HuH-7.5 (cell line): ENCODE measurements at places on chromosomes 6 and 20.

DNA sequence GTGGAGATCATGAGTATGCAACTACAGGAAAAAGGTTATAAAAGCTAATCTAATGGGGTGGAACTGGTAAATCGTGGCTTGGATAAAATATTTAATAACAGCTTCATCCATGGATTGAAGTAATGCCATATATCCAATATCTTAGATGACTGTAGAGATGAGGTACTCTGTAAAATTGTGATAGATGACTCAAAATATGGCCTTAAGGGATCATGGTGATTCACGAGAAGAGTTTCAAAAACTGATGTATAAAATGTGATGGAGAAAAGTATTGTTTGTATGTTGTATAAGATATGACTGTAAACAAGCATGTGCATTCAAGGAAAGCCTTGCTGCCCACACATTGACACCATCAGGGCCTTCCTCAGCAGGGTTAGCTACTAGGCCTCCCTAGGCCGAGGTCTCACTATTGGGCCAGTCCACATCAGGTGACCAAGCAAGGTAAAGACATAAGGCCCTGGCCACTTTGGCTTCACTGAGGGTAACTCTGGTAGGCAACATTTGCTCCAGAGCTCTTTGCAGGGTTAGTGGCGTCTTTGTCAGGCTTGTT lies 17.7 kb upstream of the CCN6 start:
- no peak for DNase-seq

DNA sequence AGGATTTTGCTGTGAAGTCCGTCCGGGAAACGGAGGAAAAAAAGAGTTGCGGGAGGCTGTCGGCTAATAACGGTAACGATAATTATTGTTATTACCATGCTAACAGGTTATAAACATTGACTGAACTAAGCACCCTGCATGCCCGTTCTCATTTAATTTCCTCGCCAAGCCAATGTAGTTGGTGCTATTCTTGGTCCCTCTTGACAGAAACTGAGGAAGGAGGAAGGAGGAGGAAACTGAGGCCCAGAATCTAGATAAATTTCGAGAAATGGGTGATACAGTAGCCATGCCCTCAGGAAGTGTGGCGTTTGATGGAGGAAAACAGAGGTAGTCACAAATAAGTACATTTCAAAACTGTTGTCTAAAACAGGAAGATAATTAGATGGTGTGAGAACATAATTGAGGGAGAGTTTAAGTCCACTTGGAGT lies 474 bp downstream of the TPX2 start:
- no peak for DNase-seq

DNA sequence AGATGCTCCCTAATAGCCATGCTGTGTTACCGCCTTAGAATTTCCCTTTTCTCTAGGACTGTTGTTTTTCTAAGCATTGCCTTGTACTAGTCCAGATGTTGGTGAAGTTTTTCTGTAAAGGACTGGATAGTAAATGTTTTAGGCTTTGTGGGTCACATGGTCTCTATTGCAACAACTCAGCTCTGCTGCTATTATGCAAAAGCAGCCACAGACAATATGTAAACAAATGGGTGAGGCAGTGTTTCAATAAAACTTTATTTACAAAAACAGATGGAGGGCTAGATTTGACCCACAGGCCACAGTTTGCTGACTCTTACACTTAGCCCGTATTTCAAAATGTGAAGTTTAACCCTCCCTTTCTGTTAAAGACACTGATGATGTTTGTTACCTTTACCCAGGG lies 207.6 kb upstream of the MYLIP start:
- DNase-seq, result no peak

- peak; percentile 51 for DNase-seq
These were observed at the start of gene CBFA2T2 for GRCh38 chr20:33490023-33490933. Gene CBFA2T2, plus strand, starts transcription at chr20:33490096. Its CDS starts 172 bp downstream, at chr20:33490268.

DNA sequence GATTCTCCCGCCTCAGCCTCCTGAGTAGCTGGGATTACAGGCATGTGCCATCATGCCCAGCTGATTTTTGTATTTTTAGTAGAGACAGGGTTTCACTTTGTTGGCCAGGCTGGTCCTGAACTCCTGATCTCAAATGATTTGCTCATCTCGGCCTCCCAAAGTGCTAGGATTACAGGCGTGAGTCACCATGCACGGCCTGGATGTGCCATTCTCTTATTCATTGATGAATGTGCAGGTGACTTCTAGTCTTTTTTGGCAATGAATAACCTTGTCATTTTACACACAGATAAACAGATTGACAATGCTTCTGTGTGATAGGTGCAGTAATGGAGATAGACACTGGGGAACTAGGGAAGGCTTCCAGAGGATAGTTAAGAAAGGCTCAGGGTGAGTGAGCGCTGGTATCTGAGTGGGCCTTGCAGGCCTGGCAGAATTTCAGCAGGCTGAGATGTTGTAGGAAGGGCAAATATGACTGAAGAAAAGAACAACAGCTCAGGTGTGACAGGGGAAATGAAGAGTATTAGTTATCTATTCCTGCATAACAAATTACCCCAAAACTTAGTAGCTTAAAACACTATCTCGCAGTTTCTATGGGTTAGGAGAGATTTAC lies 23.3 kb downstream of the PPARD start:
- DNase-seq, result no peak

DNA sequence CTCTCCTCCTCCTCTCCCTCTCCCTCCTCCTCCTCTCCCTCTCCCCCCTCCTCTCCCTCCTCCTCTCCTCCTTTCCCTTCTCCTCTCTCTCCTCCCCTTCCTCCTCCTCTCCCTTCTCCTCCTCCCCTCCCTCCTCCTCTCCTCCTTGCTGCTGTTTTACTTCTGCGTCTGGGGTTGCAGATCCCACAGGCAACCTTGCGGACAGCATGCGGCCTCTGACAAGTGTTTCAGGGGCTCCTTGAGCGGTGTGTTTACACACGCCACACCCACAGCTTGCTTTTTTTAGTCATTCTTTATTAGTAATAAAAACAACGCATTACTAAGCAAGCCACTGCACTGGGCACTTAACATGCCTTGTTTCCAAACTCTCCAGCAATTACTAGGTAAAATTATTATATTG lies 81.9 kb downstream of the TFAP2C start:
- no peak for DNase-seq

GRCh38 chr20:35104685-35105295 lies 12.2 kb upstream of the TRPC4AP start:
- DNase-seq, result no peak

DNA sequence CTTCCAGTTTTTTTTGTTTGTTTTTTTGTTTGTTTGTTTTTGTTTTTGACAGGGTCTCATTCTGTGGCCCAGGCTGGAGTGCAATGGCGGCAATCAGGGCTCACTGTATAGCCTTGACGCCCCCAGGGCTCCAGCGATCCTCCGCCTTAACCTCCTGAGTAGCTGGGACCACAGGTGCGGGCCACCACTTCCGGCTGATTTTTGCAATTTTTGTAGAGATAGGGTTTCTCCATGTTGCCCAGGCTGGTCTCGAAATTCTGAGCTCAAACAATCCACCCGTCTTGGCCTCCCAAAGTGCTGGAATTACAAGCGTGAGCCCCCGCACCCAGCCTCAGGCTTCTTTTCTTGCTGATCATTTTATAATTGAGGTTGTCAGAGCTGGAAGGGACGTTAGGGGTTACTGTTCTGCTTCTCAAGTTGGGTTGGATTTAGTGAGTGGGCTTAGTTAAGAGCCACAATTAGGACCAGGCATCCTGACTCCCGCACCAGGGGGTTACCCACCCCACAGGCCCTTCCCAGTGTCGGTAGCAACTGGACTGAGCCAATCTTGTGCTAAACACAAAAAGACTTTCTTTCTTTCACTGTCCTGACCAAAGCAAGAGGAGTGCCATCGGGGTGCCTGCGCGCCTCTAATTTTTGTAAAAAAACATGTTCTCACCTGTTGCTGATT lies 13.1 kb upstream of the ZSCAN9 start:
- no peak for DNase-seq

GRCh38 chr6:37155394-37156312 lies 14.3 kb upstream of the PIM1 start:
- DNase-seq, result no peak

GRCh38 chr20:62025832-62026563 lies 39.7 kb downstream of the TAF4 start:
- DNase-seq, result no peak

DNA sequence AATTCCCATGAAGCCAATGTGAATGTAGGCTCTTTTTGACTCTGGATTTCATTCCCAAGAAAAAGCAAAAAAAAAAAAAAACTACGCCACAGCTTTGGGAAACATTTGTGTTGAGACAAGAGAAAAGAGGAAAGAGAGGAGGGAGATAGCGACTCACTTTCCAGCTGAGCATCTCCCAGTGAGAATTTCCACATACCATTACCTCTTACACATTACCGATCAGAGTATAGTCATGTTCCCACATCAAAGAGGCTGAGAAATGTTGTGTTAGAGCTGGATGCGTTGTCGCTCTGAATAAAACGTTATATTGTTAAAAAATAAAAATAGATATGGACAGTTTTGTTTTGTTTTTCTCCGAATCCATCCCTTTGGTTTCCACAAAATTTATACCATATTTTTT lies 1019.3 kb upstream of the ADGRB3 start:
- DNase-seq, result no peak

DNA sequence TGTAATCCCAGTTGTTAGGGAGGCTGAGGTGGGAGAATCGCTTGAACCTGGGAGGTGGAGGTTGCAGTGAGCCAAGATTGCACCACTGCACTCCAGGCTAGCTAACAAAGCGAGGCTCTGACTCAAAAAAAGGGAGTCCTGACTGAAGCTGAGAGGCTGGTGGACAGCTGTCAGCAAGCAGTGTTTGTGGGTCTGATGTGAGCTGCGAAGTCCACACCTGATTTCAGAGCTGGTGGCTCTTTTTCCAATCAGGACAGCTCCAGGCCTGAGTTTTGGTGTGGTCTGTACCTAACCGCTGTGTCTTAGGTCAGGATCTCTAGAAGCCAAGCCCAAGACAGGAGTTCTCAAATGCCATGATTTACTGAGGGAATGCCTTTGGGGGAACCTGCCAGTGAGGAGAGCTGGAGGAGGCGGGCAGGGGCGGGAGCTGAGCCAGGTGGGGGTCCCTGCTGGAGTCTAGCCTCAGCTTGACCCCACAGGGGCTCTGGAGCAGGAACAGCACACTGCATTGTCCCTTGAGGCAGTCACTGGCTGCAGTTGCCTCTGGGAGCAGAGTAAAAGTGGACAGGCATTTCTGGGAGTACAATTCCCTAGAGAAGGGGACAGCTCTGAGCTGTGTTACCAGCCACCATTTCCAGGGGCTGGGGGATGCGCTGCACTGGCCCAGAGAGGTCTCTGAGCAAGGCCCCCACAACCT lies 5.0 kb downstream of the GFRA4 start:
- no peak for DNase-seq

- DNase-seq, result no peak
These were observed 121.7 kb downstream of the MRPL14 start for GRCh38 chr6:44005507-44005903.

GRCh38 chr6:167420858-167421766 lies 96.2 kb downstream of the TTLL2 start:
- DNase-seq, result peak; percentile 98

GRCh38 chr20:25258476-25258805 lies 10.6 kb downstream of the PYGB start:
- DNase-seq, result no peak

GRCh38 chr6:10626154-10626741 lies 68.2 kb downstream of the C6orf52 start:
- no peak for DNase-seq

- no peak for DNase-seq
These were observed 2.4 kb upstream of the PKHD1 start for GRCh38 chr6:52089758-52090348.

GRCh38 chr20:16290358-16290757 lies 282.9 kb downstream of the KIF16B start:
- no peak for DNase-seq

- DNase-seq, result no peak
These were observed 30.2 kb downstream of the ZNF322 start for GRCh38 chr6:26629359-26629758.

GRCh38 chr6:80003826-80004172 lies 650 bp upstream of the TTK start:
- no peak for DNase-seq

- DNase-seq, result no peak
These were observed at the start of gene SPTLC3 for GRCh38 chr20:13008761-13009681. Gene SPTLC3, plus strand, starts transcription at chr20:13008972. Its CDS starts 296 bp downstream, at chr20:13009268.

GRCh38 chr20:25148181-25148981 lies 47.1 kb upstream of the ENTPD6 start:
- no peak for DNase-seq

DNA sequence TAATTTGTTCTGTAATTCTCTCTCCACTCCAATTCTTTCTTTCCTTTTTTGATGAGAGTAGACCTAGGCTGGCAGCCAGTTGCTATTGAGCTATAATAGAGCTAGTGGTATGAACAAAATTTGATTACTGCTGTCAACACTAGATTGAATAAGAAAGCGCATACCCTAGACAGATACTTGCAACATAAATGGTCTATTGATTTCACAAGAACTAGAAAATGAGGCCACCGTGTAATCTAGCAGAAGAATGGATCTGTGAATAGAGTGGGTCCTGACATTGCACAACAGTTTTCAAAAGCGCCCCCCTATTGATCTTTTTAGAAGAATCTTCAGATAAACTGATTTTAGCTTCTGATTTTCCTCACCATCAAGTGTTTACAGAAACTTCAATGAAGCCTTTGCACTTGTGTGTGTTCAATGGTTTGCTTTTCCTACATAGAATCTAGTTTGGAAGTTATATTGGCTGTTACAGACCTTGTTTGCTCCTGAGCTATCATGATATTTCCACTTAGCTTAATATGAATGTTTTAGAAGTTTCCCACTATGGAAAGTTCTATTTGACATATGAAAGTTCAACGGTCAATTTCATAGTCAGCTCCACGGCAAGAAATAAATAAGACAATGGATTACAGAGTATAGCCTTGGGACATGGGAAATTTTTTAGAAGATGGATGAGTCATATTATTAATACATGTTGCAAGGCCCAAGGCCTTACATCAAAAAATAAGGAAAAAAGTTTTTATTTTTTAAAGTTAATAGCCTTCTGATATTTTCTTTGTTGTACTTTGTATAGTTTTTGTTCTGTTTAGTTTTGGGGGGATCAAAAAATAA lies 55.6 kb downstream of the UTRN start:
- DNase-seq, result no peak

- no peak for DNase-seq
These were observed 298.4 kb upstream of the PLN start for GRCh38 chr6:118249680-118250079.

DNA sequence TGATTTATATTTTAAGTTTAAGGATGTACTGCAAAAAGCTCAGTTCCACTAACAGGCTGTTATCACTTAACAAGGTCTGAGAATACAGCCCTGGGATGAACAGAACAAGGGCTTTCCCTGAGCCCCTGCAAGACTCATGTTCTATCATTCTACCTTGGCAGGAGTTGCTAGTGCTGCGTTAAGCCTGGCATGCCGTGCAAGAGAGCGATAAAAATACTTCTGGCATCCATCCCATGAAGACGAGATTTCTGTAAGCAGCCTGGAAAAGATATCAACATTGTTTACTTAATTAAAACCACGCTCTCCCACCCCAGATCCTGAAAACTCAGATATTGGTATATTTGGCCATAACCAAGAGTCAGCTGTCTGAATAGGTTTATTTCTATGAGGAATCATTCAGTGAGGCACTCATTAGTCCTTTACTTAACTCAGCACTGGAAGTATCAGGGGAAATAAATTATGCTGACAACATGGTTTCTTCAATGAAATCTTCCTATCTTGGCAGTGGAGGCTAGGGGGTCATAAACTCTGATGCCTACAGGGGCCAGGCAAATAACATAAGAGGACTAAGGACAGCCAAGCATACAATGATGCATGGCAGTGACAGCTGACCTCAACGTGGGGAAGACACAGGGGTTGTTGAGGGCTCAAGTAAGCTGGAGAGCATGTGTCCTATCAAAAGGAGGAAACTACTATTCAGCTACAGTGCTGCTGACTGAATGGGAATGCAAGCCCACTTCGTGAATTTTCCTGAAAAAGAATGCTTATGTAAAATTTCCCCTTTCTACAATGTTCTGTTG lies 37.6 kb upstream of the LYRM2 start:
- DNase-seq, result no peak

- DNase-seq, result no peak
These were observed 444.1 kb downstream of the CBLN4 start for GRCh38 chr20:55561259-55561658.
